GM23338 (cell line): ENCODE measurements at places on chromosomes 4 and X. TPM values are rescaled to one million over a fixed set of nuclear protein-coding genes. Genes with fewer than 3 reads are reported as not detected.

- DNase-seq, result no peak
Observed at GRCh38 chrX:78063687-78064086, 40.4 kb upstream of the PGK1 start.

DNA sequence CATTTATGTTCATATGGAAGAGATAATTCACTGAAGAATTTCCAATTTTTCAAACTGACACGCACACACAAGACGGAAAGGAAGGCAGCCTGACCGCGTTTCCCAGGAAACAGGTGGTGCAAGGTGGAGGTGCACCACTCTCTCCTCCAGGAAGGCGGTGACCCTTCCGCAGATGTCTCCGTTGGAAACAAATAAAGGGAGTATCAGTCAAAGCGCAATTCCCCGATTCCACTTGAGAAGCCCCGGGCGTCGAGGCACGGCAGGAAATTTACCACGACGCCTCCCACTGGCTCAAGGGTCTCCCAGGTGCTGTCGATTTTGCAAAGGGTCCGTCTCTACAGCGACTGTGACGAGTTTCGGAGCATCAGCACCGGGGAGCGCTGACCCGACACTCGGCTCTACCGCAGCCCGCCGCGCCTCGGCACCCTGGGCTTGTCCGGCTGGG, 770 bp upstream of the TIGD2 start:
- peak; percentile 67 for DNase-seq

DNA sequence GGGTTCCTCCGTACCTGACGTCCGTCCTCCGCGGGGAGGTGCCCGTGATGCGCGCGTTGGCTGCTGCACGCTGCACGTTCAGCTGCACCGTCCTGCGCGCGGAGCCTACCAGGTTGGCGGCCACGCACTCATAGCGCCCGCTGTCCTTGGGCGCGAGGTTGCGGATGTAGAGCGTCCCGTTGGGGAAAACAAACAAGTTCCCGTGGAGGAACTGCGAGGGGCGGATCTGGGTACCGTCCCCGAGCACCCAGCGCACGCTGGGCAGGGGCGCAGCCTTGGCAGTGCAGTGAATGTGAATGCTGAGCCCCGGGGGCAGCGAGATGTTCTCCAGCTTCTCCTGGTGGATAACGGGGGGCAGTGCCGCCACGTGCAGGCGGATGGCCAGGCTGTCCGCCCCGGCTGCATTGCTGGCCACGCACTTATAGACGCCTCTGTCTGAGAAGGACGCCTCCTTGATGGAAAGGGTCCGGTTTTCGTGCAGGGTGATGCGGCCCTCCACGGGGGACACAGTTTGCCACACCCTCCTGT, 29.2 kb downstream of the MXRA5 start:
- no peak for DNase-seq

The BMX gene
- not detected in 2 replicates for total RNA-seq

DNA sequence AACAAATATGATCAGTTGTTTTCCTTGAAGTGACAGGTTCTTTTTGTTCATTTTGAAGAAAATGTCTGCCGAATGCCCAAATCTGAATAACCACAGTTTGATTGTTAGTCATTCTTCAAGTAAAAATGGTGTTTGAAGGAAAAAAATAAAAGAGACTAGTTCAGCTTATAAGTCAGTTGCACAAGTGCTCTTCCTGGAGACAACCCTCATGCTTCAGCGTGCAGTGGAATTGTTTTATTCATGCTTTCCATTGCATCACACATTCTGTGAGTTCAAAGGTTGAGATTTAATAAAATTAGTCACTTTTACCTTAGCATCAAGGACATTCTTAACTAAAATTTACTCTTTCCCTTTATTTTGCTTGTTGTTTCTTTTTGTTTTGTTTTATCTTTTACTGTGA, 404.9 kb downstream of the ZNF674 start:
- DNase-seq, result no peak

GRCh38 chr4:131347816-131348215, 1801.3 kb upstream of the PCDH10 start:
- no peak for DNase-seq

DNA sequence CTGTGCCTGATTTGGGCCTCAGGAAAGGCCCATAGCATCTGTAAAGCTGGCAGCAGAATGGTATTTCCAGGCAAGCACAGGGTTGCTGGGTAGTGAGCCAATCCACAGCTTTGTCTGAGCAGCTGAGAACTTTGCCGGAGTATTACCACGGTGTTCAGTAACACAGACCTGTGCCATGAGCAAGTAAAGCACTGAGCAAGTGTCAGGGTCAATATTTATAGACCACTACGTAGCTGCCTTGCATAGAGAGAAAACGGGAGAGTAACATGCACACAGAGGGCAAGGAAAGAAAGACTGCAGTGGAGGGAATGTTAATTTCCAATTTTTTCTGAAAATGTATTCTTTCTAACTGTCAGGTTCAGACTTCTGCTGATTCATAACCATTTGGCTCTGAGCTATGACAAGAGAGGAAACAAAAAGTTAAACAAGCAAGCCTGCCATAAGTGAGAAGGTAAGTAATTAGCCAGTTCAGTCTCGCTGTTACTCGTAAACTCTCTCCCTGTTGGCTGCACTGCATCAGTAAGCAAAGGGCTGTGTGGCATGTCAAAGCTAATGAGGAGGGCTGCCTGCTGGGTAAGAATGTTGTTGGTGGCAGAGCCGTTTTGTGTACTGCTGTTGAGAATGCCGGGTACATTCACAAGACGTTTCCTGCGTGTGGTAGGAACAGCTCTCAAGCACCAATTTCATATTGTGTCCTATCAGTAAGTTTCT, 238.1 kb downstream of the BMPR1B start:
- peak; percentile 58 for DNase-seq

The KLKB1 gene
- total RNA-seq, result 10.9 and 22.7 TPM in 2 replicates

- peak; percentile 73 for DNase-seq
Observed at GRCh38 chr4:103934178-103934789, 214.5 kb upstream of the TACR3 start.
